ENCODE measurements at places on chromosomes 11 and 22. TPM values are rescaled to one million over a fixed set of nuclear protein-coding genes. Genes with fewer than 3 reads are reported as not detected.

DNA sequence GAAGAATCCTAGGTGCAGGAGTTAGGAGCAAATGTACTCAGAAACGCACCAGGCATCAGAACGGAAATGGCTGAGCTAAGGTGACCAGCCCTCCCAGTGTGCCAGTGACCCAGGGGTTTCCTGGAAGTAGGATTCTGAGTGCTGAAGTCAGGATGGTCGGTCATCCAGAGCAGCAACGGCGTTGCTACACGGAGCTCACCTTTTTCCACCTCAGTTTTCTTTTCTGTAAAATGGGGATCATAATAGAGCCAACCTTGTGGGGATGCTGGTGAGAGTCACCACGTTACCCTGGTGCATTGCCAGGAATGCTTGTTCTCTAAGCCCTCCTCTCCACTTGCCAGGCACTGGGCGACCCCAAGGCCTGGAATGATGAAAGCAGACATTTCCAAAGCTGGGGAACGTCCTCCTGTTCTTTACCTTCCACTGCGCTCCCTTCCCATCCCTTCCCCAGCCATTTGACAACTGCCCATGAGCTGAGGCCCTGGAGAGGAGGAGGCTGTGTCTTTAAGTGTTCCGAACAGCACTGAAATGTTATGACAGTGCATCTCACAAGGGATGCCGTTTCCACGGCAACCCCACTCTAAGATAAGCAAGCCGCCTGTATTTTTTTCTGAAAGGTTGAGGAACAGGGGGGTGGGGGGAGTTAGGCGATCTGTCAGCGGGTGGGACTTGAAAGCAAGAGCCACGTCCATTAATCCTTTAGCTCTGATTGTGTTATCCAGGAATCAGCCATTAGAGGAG is 66.8 kb downstream of the TSPAN18 start:
- no peak for DNase-seq

MMP27 gene
- total RNA-seq, result not detected

DNA sequence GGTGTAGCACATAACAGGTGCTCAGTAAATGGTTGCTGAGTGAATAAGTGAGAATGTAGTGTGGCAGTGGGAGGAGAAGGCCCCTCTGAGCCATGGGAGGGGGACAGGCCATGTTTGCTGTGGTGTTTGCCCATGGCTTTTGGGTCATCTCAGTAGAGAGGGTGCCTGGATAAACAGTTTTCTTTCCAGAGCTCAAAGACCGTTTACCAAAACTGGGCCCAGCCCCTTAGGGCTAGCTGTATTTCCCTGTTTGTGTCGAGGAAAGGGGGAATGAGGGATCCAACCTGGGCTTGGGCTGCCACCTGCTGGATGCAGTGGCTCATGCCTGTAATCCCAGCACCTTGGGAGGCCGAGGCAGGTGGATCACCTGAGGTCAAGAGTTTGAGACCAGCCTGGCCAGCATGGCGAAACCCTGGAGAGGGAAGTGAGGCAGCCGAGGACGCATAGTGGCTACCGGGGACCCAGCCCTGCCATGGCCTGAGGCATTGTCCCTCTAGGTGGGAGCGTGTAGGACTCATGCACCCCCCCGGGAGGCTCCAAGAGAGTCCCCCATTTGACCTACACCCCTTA is 8.7 kb upstream of the LTO1 start:
- DNase-seq, result no peak

DNA sequence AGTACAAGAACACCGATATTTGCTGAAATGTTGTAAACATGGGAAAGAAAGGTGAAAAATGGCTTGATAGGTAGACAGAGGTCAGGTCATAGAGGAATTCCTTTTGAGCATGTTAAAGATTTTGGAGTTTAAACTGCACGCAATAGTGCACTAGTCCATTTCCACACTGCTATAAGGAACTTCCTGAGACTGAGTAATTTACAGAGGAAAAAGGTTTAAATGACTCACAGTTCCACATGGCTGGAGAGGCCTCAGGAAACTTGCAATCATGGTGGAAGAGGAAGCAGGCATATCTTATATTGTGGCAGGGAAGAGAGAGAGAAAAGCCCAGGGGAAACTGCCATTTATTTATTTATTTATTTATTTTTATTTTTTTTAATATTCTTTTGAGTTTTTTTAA is 5.0 kb downstream of the OR10A5 start:
- DNase-seq, result no peak

CDC42BPG gene
- 0.06 TPM for total RNA-seq

DNA sequence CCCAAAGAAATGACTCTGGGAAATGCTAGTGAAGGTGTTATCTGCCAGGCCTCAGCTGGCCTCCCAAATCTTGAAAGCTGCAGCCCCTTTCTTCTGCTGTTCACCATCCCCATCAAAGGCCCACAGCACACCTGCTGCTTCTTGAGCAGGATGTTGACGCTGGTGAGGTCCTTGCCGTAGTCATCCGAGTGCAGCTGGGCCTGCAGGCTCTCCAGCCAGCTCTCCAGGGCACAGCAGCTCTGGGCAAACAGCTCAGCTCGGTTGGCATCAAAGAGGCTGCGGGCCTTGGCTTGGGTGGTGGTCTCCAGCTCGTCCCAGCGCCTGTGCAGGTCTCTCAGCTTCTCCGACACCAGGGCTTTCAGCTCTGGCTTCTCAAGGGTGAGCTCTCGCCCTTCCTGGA is 18.5 kb upstream of the RBM4B start:
- DNase-seq, result no peak

DNA sequence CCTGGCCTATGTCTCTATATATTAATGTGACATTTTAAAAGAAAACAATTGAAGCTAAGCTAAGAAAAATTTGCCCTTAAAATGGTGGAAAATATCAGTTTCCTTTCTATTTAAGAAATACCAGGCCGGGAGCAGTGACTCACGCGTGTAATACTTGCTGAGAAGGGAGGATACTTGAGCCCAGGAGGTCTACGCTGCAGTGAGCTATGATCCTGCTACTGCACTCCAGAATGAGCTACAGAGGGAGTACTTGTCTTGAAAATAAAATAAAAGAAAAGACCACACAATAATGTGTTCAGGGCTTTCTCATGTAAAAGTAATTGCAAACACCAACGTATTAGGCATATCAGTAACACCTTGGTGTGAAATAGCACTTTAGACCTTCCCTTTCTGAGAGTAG is 1.4 kb upstream of the PRSS23 start:
- peak; percentile 70 for DNase-seq

DNA sequence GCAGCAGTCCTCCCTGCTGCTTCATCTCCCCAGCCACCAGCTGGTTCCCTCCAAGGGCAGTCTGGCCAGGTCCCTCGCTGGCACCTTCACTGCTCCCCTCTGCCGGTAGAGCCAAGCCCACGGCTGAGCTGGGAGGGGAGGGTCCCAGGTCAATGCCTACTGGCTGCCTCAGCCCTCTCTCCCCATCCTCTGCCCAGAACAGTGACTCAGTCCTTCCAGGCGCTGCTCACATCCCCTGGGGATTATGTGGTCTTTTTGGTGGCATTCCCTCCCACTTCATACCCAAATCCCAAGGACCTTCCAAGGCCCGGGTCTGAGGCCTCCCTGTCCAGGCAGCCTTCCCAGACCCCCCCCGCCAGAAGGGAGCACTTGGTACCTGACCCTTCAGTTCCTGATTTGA is 44.9 kb downstream of the WNT7B start:
- no peak for DNase-seq

- DNase-seq, result no peak
These were observed 356.2 kb downstream of the GRM5 start for GRCh38 chr11:88709567-88709966.

- DNase-seq, result peak; percentile 5
These were observed 36.3 kb downstream of the MMP7 start for GRCh38 chr11:102494216-102494615.

- DNase-seq, result no peak
These were observed 62.9 kb upstream of the SPON1 start for GRCh38 chr11:13899603-13900002.

GRCh38 chr11:76148231-76148630 is 58.1 kb downstream of the WNT11 start:
- DNase-seq, result no peak

- no peak for DNase-seq
These were observed 868 bp upstream of the SYCE3 start for GRCh38 chr22:50563413-50564160.

KDM4E gene
- total RNA-seq, result not detected

GRCh38 chr11:34929794-34930763 is 13.7 kb downstream of the PDHX start:
- DNase-seq, result no peak

- peak; percentile 43 for DNase-seq
These were observed 565 bp downstream of the GAS2L1 start for GRCh38 chr22:29306835-29307595.

BARX2 gene
- total RNA-seq, result not detected

DNA sequence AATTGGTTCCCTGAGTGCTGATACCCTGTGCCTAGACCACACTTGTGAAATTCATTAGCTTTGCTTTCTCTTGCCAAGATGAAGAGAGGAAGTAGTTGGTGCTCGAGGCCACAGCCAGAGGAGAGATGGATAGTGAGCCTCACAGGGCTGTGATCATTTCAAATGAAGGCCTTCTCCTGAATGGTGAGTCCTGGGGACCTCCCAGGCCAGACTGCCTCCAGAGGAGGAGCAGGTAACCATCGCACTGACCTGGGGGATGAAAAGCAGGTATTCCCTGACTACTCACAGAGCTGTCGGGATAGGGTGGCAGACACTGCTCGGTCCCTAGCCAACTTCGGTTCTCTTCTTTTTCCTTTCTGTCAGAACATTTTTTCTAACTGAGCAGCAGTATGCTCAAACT is 4.8 kb upstream of the FXYD6 start:
- no peak for DNase-seq
